Memory B cell (primary cell): ENCODE measurements at places on chromosomes 2 and 18.

GRCh38 chr2:175811971-175812370 lies 190.1 kb downstream of the LNPK start:
- DNase-seq: no peak

DNA sequence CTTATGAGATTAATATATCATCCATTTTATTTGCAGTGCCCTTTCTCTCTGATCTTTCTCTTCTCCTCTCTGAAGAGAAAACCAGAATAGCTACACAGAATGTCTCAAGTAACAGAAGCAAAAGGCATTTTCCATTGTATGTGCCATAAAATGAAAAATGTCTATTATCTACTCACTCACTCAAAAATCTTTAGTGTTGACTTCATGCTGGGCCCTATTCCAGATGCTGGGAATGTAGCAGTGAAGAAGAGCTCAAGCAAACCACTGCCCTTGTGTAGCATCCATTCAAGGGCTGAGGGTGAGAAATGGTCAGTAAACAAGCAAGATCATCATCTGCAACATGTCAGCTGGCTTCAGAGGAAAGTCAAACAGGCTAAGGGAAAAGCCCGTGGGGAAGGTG lies 427.7 kb downstream of the METTL4 start:
- no peak for DNase-seq

DNA sequence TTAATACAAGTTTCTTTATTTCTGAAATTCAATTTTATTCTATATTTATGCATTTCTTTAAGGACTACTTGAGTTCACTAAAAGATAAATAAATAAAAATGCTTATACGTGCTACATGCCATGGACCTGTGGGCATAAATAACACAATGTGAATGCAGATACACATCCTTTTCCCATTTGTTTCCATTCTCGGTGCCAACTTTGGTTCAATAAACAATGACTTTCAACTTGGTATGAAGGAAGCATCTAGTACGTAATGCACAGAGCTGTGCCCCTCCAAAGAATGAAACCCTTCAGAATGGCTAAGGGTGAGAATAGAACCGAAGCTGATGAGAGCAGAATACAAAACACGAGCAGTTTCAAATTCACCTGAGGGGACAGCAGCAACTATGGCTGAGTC lies 409.3 kb downstream of the MTX2 start:
- no peak for DNase-seq

- DNase-seq: no peak
These were observed 811.3 kb downstream of the CPS1 start for GRCh38 chr2:211367711-211368110.

- no peak for DNase-seq
These were observed 354.1 kb downstream of the TXNL1 start for GRCh38 chr18:56284319-56284718.
